Upper lobe of right lung (tissue), 1 donor: ENCODE measurements at places on chromosomes 12 and 14. TPM values are rescaled to one million over a fixed set of nuclear protein-coding genes. Genes with fewer than 3 reads are reported as not detected.

INHBC gene
- not detected for total RNA-seq

RHEBL1 gene
- total RNA-seq: 1.1 TPM

GRCh38 chr12:83954956-83955601 is 957.5 kb downstream of the SLC6A15 start:
- H3K36me3 ChIP-seq: no peaks in the 10 kb centered on the region
- DNase-seq: no peak
- H3K27ac ChIP-seq: no peak overlapping the region
- no peaks in the 10 kb centered on the region for H3K27me3 ChIP-seq
- no peak overlapping the region for H3K4me3 ChIP-seq
- no peaks in the 10 kb centered on the region for H3K4me1 ChIP-seq

- no peaks in the 10 kb centered on the region for H3K36me3 ChIP-seq
- H3K27me3 ChIP-seq: no peaks in the 10 kb centered on the region
- H3K27ac ChIP-seq: peak overlapping the region; percentile 94
- H3K4me1 ChIP-seq: peaks cover 67% of the 10 kb centered on the region
- peak; percentile 91 for DNase-seq
These were observed 156.5 kb downstream of the PRKCH start for GRCh38 chr14:61477712-61478462.

DNA sequence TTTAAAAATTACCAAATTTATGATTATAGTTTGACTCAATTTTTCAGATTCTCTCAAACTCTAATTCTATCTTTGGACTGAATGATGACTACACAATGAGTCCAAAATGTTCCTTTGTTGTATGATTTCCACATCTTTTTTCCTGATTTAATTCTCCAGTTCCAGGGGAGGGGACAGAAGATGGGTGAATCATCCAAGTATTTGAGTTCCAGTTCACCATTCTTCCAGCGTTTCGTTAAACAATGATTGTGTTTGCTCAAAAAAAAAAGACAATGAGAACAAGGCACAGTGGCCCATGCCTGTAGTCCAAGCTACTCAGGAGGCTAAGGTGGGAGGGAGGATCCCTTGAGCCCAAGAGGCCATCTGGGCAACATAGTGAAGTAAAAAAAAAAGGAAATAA is 23.8 kb downstream of the BAZ1A start:
- H3K36me3 ChIP-seq: peaks cover 26% of the 10 kb centered on the region
- no peaks in the 10 kb centered on the region for H3K27me3 ChIP-seq
- no peaks in the 10 kb centered on the region for H3K4me1 ChIP-seq
- H3K27ac ChIP-seq: no peak overlapping the region

- no peak overlapping the region for H3K4me3 ChIP-seq
- no peak overlapping the region for H3K27ac ChIP-seq
- H3K27me3 ChIP-seq: peaks cover 34% of the 10 kb centered on the region
- no peaks in the 10 kb centered on the region for H3K36me3 ChIP-seq
These were observed 4.4 kb downstream of the CACNA1C start for GRCh38 chr12:2057041-2057794.

DNA sequence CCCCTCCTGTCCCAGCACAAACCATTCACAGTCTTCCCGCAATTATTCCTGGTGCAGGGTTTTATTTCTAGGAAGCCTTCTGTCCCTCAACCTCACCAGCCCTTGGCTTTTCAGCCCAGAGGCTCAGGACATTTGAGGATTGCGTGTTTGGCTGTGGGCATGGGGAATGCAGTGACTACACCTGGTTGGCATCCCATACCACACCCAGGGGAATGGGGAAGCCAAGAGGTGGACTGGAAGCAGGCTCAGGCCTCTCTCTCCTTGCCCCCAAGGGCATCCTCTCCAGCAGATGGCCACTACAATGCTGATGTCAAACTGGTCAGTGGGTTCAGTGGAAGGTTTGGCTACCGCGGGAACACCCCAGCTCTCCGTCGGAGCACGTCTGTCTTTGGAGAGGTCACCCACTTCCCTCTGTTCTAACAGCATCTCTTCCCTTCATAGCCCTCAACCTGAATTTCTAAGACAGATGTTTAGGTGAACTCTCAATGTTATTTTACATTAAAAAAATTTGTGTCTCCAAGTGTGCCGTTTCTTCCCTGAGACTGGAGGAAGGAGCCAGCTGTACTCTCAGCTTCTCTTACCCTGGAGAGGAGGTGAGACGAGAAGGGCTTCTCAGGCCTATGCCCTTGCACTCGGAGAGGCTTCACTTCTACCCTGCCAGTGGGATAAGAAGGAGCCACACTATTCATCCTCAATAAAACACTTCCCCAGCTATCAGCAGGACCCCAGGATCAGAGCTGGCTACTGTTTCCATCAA is 35.5 kb downstream of the DCAF4 start:
- H3K27ac ChIP-seq: no peak overlapping the region
- H3K4me1 ChIP-seq: no peaks in the 10 kb centered on the region
- no peak for DNase-seq
